ENCODE measurements at places on chromosomes 6 and 20.

DNA sequence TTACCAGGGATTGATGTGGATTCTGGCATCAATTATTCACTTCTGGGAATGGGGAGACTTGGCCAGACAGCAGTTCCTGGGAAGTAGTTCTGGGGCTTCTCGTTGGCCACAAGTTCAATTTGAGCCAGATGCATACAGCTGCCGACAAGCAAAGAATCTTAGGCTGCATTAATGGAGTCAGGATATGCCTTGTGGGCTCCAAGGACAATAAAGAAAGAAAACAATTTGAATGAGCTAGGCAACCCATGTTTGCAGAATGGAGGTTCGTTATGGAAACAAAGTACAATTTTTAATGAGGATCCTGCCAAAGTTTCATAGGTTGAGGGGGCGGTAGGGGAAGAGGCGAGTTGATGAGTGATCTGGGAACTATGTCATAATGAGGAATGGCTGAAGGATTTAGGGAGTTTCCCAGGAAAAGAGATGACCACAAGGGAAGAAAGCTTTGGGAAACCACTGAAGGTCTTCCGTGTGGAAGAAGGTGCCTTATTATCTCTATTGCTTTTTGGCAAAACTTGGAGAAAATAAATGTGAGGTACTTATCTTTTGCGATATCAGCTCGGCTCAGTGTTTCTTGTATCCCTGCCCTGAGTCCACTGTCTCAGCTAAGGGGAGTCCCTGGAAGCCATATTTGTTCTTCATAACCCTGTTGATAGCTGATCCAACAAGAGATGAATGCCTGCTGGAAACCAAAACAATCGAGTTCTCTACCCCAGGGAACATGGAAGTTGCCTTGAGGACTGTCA lies 181.0 kb upstream of the ZNF217 start:
- peak; percentile 74 for DNase-seq

DNA sequence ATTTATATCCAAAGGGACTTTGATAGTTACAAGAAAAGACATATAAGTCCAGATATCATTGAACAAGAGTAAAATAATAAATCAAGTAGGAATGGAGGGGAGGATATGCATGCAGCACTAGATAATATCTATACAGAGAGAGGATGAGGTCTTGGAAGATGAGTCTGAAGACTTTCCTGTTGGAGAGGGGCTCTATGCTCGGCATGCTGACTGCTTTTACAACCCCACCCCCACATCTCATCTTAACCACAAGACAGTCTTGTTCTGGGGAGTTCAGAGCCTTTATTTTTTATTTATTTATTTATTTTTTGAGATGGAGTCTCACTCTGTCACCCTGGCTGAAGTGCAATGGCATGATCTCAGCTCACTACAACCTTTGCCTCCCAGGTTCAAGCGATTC lies 48.4 kb upstream of the IER3 start:
- DNase-seq: no peak

DNA sequence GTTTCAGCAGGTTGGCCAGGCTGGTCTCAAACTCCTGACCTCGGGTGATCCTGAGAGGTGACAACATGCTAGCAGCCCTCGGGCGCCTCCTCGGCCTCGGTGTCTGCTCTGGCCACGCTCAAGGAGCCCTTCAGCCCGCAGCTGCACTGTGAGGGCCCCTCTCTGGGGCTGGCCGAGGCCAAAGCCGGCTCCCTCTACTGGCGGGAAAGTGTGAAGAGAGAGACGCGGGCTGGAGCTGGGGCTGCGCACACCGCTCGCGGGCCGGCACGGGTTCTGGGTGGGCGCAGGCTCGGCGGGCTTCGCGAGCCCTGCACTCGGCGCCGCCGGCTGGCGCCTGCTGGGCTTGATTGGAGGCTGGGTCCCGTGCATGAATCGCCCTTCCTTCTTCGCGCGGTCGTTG lies 80.8 kb upstream of the RBM24 start:
- DNase-seq: no peak

DNA sequence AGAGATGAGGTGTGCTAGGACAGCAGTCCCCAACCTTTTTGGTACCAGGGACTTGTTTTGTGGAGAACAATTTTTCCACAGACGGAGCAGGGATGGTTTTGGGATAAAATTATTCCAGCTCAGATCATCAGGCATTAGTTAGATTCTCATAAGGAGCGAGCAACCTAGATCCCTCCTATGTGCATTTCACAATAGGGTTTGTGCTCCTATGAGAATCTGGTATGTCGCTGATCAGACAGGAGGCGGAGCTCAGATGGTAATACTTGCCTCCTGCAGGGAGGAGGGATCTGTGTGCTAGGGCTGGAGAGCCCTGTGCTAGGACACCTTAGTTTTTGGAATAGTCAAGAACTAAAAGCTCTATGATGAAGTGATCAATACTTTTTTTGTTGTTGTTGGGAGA lies 2.5 kb downstream of the SMIM13 start:
- peak; percentile 29 for DNase-seq

DNA sequence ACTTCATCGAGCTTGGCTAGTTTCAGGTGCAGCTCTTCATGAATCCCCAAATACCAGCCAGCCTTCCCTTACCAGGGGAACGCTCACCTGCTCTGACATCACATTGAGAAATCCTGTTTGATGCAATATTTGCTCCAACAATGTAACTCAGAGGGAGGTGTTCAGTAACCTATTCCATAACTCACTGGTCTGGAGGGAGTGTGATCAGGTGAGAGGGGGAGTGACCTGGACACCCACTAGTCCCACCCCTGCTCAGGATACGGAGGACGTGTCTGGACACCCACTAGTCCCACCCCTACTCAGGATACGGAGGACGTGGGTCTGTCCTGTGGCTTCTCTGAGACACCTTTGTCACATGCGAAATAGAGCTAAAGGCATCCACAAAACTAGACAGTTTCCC lies 70.3 kb downstream of the HUS1B start:
- DNase-seq: no peak

DNA sequence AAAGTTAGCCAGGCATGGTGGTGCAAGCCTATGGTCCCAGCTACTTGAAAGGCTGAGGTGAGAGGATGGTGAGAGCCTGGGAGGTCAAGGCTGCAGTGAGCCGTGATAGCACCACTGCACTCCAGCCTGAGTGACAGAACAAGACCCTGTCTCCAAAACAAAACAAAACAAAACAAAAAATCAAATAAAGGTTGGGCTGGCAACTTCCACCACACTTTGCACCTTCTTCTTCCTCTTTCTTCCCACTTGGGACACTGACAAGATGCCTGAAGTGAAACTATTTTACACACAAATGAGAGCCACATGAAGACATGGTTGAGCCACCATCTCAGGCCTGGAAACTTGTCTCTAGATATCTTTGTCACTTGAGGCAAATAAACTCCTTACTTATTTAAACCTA lies 53.8 kb upstream of the CCDC28A start:
- no peak for DNase-seq
